Activated naive CD4-positive, alpha-beta T cell treated with anti-CD3 and anti-CD28 coated beads, Interleukin-2, amount 50 U/mL, for 72 hours (primary cell): ENCODE measurements at places on chromosomes 16 and 17.

DNA sequence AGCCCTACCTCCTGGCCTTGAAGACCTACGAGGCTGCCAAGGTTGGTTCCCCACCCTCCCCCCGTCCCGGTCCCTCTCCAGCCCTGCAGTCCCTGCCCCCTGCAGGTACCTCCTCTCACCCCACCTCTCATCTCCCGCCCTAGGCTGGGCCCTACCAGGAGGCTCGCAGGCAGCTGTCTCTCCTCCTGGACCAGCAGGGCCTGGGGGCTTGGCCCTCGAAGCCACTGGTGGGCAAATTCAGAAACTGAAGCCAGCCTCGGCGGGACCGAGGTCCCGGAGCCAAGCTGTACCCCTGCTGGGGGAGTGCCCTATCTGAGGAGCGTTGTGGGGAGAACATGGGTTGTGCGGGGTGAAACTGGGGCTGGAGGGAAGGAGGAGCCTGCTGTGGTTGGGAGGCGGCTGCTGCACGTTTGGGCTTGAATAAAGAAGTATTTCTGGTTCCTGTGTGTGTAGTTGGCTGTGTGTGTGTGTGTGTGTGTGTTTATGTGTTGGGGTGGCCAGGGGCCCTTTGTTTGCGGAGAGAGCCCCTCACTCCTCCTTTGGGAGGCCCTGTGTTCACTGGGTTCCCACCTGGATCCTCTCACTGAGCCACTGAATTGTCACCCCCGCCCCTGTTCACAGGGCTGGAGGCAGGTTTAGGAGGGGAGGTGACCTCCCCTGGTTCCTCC is 5.9 kb downstream of the ADAD2 start:
- DNase-seq, result no peak

DNA sequence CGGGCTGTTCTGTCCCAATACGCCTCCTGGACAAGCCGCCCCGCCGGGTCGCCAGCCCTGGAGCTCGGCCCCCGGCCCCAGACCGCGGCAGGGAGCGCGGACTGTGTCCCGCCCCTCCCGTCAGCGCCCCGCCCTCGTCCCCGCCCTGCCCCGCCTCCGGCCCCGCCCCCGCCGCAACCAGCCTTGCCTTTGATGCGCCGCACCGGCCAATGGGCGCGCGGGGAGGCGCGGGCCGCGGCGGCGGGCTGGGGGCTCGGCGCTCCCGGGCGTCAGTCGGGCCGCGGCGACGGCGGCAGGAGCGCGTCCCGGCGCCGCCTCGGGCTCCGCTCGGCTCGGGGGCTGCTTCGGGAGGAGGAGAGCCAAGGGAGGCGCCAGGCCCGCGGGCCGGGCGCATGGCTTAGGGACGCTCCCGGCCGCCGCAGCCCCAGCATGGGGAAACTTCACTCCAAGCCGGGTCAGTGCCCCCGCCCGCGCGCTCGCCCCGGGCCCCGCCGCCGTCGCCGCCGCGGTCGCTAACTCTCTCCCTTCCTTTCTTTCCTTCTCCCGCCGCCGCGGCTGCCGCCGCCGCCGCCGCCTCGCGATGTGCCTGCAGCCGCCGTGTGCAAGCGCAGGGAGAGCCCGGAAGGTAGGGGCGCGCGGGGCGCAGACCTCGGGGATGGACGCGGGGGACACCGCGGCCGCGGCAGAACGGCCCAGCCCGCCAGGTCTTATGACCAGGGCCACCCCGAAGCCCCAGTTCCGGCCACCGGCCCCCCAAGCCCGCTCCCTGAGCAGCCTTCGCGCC is at the start of gene NKD1:
NKD1 (plus strand) TSS at position 272 of the 784 bp plus-strand sequence; CDS start at position 430, 158 bp downstream.
- peak; percentile 75 for DNase-seq

DNA sequence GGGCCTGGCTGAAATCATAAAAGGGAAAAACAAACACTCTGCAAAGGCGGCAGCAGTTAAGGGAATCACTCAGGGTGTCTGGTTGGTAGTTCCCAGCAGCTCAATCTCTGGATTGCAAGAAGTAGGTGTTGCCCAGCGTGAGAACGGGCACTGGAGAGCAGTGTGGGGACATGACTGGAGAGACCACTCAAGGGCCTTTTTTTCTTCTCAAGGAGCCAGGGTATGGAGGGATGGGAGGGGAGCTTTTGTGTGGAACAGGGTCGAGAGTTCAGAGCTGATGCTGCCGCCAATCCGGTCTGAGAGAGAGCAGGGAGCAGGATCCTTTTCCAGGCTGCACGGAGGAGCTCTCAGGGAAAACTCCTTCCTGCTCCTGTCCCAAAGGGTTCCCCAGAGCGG is 15.2 kb downstream of the SCNN1B start:
- DNase-seq, result no peak

- DNase-seq, result peak; percentile 85
Observed at GRCh38 chr16:72093448-72094265, at the start of the genes DHX38 and TXNL4B. TSS of gene DHX38 (plus strand) at chr16:72093847. CDS start at chr16:72096158, 2,311 bp downstream. TSS of gene TXNL4B (minus strand) at chr16:72093620. CDS start at chr16:72090749, 2,871 bp downstream.

GRCh38 chr16:11084484-11084875 is 140.1 kb downstream of the CLEC16A start:
- DNase-seq, result no peak

DNA sequence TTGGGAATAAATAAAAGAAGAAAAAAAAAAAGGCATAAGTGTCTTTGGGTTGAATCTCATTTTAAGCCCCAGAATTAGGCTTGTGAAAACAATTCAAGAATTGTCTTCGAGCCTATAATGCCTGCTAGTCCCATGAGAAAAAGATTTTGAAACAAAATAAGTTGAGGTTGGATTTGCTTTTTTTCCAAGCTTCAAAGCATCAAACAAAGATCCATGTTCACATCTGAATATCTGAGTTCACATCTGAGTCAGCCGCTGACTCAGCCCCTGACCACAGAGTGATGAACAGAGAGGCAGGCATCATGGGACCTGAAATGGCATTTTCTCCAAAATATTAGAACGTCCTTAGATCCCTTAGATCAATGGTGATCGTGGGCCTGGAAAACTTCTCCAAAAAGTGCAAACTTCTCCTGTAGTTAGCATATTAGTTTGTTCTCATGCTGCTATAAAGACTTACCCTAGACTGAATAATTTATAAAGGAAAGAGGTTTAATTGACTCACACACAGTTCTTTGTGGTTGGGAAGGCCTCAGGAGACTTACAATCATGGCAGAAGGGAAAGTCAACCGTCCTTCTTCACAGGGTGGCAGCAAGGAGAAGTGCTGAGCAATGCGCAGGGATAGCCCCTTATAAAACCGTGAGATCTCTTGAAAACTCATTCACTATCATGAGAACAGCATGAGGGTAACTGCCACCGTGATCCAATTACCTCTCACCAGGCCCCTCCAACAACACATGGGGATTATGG is 294.6 kb upstream of the HSBP1 start:
- no peak for DNase-seq
